ENCODE measurements at places on chromosomes 7 and 10. TPM values are rescaled to one million over a fixed set of nuclear protein-coding genes. Genes with fewer than 3 reads are reported as not detected.

The PRKG1 gene
- total RNA-seq: 22.7 TPM

The PALD1 gene
- total RNA-seq: 20.4 TPM

The IKZF1 gene
- 0.11 TPM for total RNA-seq

The HTR7 gene
- not detected for total RNA-seq

GRCh38 chr7:30434140-30434799, 44.3 kb downstream of the NOD1 start:
- no peaks in the 10 kb centered on the region for H3K36me3 ChIP-seq
- H3K4me1 ChIP-seq: peaks cover 10% of the 10 kb centered on the region
- no peak for DNase-seq
- H3K4me3 ChIP-seq: no peak overlapping the region
- H3K27me3 ChIP-seq: no peaks in the 10 kb centered on the region
- H3K27ac ChIP-seq: no peak overlapping the region

- no peaks in the 10 kb centered on the region for H3K27me3 ChIP-seq
- no peak for DNase-seq
- H3K36me3 ChIP-seq: no peaks in the 10 kb centered on the region
- no peaks in the 10 kb centered on the region for H3K4me1 ChIP-seq
Observed at GRCh38 chr7:30237271-30237695, 47.1 kb upstream of the ZNRF2 start.

- H3K4me3 ChIP-seq: no peak overlapping the region
- no peaks in the 10 kb centered on the region for H3K36me3 ChIP-seq
- no peak for DNase-seq
- H3K4me1 ChIP-seq: peaks cover 9% of the 10 kb centered on the region
- no peaks in the 10 kb centered on the region for H3K27me3 ChIP-seq
Observed at GRCh38 chr7:73395538-73396503, 37.8 kb upstream of the FZD9 start.

- DNase-seq: no peak
- H3K4me1 ChIP-seq: peaks cover 13% of the 10 kb centered on the region
- no peak overlapping the region for H3K27ac ChIP-seq
- no peaks in the 10 kb centered on the region for H3K27me3 ChIP-seq
- no peaks in the 10 kb centered on the region for H3K36me3 ChIP-seq
Observed at GRCh38 chr10:72597897-72598296, 28.0 kb downstream of the MICU1 start.

GRCh38 chr7:22944510-22944909, 69.4 kb downstream of the HYCC1 start:
- H3K4me1 ChIP-seq: peaks cover 15% of the 10 kb centered on the region
- no peaks in the 10 kb centered on the region for H3K36me3 ChIP-seq
- H3K27me3 ChIP-seq: no peaks in the 10 kb centered on the region
- H3K4me3 ChIP-seq: no peak overlapping the region
- H3K27ac ChIP-seq: no peak overlapping the region

DNA sequence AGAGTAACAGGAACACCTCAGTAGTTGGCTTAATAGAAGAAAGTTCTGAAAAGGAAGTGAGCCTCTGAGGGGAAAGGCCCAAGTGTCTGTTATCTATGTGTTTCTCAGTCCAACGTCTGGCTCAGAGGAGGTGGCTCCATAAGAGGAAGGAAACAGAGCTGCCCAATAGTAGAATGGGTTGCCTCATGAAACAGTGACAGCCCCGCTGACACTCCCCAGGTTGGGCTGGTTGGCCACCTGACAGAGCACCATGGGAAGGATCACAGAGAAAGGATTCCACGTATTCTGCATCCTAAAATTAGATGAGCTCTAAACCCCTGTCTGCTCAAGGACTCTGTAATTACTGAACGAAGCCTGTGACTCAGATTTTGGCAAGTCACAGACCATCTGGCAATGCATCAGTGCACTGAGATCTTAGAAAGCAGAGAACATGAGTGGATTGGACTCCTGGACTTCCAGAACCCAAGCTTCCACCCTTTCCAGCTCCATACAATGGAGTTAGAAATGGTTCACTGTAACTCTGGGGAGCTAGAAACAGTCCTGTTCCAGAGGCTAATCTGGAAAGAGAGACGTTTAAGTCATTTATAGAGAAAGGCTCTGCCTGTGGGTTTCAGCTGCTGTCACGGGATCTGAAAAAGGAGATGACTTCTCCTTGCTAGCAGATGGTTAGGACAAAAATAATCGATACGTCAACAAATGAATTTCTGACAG, 2.9 kb downstream of the PKD2L1 start:
- no peaks in the 10 kb centered on the region for H3K4me1 ChIP-seq
- DNase-seq: no peak
- H3K27me3 ChIP-seq: peaks cover 78% of the 10 kb centered on the region
- H3K36me3 ChIP-seq: no peaks in the 10 kb centered on the region

DNA sequence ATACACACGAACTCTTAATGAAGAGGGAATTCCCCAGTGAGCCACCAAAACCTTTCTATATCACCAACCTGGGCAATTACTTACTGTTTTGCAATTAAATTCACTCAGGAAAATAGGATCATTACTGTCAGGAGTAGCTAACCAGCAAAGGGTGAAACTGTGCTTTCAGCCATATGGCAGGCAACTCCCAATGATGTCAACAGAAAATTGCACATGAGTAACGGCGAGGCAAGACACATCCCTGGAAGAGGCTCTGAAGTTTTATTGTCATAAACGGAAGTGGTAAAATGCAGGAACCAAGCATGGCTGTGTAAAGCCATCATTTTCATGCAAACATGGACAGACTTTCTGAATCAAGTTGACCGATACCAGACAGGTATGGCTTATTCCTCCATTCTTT, 548.9 kb upstream of the AUTS2 start:
- H3K27me3 ChIP-seq: no peaks in the 10 kb centered on the region
- no peak overlapping the region for H3K4me3 ChIP-seq
- no peak overlapping the region for H3K27ac ChIP-seq
- no peak for DNase-seq
- peaks cover 5% of the 10 kb centered on the region for H3K36me3 ChIP-seq

DNA sequence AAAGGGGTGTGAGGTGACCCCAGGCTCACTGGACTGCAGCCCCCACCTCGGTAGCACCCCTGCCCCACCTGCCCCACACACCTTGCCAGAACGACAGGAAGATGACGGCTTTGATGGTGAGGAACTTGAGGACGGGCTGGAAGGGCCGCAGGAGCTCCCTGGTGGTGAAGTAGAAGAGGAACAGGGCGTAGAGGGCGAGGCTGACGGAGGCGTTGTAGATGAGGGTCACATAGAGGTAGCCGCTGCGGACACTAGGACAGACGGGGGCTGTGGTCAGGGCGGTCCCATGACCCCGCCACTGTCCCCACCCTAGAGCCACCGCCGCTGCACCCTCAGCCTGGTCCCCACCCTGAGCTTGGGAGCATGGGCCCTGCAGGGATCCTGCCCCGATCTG, 7.6 kb downstream of the TMEM184A start:
- H3K27me3 ChIP-seq: no peaks in the 10 kb centered on the region
- H3K36me3 ChIP-seq: no peaks in the 10 kb centered on the region
- H3K4me1 ChIP-seq: no peaks in the 10 kb centered on the region
- H3K27ac ChIP-seq: no peak overlapping the region

DNA sequence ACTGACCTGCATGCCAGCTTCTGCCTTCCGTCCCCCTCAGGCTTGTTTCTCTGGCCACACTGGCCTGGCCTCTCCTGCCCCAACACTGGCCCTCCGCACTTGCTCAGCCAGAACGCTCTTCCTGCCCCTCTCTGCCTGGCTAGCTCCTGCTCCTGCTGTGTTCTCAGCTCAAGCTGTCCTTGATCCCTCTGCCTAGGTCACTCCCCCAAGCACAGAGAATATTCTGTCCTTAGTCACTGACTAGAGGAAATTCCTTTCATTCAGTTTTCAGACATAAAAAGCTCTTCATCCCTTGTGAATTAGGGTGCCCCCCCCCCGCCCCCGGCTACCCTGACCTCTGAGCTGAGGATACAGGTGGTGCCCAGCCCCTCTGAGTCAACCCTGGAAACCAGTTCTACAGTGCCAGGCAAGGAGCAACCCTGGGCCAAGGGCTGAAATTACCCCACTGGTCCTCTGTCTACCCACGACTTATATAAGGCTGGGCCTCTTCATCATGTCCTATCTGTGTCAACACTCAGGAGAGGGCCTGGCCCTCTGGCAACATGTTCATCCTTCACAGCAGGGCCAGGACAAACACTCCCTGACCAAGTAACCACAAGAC, 6.6 kb upstream of the SGPL1 start:
- H3K36me3 ChIP-seq: no peaks in the 10 kb centered on the region
- no peaks in the 10 kb centered on the region for H3K27me3 ChIP-seq
- no peak overlapping the region for H3K27ac ChIP-seq

All from neural progenitor cell (in vitro differentiated cells).